Stimulated activated effector memory CD8-positive, alpha-beta T cell treated with anti-CD3 and anti-CD28 coated beads, Interleukin-12 subunit alpha, Interleukin-12 subunit beta, amount 100 ng/mL, for 72 hours (primary cell): ENCODE measurements at places on chromosomes 1 and 21.
A peak's percentile ranks its signal among the peaks of the same experiment; 100 is the strongest.

DNA sequence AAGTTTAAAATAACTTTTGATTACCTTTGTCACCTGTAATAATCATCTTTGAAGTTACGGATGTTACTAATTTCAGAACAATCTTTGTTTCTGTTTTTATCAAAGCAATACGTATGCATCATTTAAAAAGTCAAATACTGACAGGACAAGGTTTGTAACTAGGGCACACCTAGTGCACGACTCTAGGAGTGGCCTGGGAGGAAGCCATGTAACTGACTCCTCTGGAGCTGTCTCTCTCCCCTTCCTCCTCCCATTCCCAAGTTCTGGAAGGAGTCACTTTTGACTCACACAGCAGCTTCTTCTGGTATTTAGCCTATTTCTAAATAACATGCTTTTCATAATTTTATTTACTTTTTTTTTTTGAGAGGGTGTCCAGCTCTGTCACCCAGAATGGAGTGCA lies 11.8 kb upstream of the RAP1GAP start:
- DNase-seq, result no peak

GRCh38 chr1:178533121-178533946 lies 20.4 kb downstream of the TEX35 start:
- no peak for DNase-seq

DNA sequence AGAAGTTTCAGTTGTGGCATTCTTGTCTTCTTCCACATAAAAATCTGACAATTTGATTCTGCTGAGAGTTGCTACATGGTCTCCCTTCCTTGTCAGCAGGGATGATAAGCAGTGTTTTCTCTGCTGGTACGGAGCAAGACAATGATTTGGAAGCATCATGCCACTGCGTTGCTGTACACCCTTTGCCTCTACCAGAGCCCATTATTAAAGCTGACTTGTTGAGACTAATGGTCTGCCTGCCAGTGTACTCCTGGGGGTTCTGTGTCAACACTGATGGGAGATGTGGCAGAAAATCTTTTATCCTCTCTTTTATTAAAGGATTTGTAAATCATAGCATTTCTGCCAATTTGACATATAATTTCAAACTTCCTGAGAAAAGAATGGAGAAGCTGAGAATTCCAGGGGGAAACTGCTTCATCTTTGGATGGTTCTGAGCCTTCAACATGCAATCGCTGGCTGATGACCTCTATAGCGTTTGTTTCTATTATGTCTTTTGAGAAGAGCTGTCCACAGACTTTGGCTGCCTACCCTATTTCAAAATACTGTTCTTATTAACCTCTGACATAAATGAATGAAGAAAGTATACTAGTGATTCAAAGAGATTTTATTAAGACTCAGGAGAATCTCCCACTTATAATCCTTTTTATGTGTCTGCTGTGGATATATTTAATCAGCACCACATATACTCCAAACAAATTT lies 47.9 kb upstream of the DYNLT5 start:
- no peak for DNase-seq

DNA sequence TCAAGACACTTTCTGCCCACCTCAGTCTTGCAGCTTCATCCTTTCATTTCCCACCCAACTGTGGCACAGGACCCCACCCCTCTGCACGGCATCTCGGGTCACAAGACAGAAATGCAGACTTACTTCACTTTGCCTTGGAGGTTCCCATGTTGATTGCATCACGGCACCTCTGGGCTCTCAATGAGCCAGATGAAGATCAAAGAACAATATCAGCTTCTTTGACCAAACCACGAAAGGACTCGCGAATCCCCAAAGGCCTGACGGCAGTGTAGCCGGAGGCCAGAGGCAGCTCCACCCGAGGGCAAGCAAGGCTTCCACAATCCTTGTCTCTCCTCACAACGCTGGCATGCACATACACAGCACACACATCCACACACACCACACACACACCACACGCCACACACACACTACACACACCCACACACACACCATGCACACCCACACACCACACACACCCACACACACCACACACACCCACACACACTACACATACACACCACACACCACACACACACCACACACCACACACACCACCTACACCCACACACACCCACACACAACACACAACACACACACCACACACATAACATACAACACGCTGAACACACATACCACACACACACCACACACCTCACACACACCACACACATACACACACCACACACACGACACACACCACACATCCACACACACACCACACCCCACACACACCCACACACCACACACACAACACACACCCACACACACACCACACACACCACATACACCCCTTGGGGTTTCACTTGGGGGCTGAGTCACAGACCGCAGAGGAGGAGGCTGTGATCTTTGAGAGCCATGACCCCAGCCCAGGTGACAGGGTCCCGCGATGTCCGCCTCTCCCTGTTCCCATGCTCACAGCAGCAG lies 35.8 kb downstream of the UBASH3A start:
- DNase-seq, result peak; percentile 44

GRCh38 chr1:36351227-36351977 lies 28.0 kb upstream of the EVA1B start:
- no peak for DNase-seq

GRCh38 chr1:91282695-91283420 lies 121.8 kb downstream of the HFM1 start:
- peak; percentile 20 for DNase-seq

DNA sequence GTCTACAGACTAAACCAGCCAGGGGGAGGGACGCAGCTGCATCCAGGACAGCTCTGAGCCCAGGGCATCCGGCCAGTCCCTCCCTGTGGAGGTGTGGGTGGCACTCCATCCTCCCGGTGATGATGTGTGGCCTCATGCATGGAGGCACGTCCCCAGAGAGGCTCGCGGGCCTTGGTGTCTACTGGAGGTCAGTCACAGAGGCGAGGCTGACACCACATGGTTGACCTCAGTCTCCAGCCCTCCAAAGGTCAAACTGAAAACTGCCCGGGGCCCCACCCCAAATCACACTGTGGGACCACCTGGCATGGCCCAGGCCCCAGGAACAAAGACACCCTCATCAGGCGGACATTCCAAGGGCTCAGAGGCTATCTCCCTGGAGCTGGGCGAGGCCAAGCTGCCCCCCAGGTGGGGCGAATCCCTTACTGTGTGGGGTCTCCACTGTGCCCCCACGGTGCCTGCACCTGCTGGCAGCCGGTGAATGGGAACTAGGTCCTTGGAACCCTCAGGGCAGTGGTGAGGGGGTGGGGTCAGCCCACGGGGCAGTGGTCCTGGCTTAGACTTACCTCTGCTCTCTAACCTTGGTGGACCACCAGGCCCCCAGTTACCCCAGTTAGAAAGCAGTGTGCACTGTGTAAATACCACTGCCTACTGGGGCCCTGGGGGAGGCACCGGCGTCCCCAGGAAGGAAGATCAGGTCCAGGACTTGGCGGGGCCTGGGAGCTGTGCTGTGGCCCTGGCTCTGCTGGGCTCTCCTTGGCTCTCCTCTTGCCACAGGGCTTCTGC lies 49.1 kb downstream of the TRPM2 start:
- no peak for DNase-seq

DNA sequence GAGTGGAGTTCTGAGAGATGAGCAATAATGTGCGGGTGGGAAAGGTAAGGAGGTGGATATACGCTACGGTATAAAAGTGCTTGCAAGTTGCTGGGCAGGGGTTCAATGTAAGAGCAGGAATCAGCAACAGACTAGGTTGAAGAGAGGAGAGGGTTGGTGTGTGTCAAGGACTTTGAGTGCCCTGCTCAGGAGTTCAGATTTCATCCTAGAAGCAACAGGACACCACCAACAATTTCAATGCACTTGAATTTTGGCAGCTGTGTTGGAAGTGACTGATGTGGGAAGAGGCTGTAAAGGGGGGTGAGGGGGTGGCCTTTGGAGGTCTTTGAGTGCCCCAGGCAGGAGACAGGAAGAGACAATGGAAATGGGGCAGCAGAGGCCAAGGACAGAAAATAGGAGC lies 57.3 kb downstream of the RHOU start:
- DNase-seq, result no peak

DNA sequence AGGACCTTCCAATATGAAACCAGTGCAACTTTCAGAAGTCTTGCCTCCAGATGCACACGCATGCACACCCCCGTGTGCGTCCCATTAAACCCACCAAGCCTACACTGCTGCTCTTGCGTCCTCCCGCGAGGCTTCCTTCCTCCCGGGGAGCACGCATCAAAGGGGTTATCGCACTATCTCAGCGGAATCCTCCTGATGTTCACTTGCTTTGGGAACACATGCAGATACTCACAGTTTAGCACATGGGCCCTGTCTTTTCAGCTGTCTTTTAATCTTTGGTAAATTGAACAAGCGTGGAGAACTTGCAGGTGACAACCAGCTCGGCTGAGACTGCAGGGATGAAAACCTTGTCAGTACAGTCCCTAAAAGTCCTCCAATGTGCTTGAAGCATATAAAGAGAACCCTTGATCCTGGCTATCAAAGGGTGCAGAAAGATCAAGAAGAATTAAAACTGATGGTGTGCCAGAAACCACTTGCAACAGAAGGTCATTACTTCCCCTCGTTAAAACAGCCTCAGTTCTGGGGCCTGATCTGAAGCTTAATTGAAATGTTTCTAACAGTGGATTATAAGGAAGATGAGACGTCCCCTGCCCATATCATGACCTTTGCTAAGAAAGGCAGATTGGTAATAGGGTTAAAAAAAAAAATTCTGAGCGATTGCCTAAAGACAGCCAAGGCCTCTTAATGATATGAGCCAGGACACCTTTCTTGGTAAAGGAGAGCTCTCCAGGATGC lies 149.4 kb upstream of the LMO4 start:
- no peak for DNase-seq

DNA sequence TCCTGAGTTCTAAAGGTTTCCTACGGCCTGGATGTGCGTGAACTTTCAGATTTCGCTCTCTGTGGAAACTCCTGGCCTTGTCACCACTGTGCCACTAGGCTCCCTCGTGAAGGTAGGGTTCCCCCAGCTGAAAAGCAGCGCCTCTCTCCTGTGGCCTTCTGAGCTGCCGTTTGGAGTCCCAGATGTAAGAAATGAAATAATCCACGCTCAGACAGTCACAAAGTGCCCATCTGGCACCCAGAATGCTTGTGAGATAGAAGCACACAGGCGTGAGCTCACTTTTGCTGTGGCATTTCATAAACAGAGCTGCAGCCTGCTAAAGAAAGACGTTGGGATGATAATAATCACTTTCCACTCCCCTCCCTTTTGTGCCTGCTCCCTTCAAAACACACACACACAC lies 65.8 kb downstream of the LMO4 start:
- no peak for DNase-seq

DNA sequence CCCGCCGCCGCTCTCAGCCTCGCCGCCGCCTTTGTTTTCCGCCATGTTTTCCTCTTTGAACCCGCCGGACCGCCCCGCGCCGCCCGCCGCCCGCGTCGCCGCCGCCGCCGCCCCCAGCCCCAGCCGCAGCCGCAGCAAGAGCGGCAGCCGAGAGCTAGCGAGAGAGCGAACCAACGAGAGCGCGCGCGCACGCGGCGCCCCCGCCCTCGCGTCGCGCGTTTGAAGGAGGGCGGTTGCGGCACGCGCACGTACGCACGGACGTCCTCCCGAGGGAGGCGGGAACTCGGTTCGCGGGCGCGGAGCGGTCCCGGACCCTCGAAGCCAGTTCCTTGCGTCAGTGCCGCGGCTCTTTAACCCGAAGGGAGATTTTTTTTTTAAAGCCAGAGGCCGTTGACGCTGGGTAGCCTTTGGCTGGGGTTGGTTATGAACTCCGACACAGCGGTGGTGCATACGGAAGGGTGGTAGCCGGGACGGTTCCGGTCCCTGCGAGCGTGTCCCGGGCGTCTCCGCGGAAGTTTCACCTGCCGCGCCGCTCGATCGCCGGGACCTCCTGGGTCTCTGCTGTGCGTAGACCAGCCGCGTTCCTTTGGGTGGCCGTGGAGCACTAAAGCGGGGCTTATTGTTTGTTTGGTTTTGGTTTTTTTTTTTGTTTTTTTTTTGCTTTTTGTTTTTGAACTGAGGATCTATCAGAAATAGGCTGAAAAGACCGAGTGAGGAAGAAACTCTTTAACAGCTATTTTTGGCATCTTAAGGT lies at the start of gene TRIM33:
TSS of gene TRIM33 (minus strand) at position 172 of the 754 bp plus-strand sequence. CDS start at position 45, 127 bp downstream.
- DNase-seq, result peak; percentile 87

DNA sequence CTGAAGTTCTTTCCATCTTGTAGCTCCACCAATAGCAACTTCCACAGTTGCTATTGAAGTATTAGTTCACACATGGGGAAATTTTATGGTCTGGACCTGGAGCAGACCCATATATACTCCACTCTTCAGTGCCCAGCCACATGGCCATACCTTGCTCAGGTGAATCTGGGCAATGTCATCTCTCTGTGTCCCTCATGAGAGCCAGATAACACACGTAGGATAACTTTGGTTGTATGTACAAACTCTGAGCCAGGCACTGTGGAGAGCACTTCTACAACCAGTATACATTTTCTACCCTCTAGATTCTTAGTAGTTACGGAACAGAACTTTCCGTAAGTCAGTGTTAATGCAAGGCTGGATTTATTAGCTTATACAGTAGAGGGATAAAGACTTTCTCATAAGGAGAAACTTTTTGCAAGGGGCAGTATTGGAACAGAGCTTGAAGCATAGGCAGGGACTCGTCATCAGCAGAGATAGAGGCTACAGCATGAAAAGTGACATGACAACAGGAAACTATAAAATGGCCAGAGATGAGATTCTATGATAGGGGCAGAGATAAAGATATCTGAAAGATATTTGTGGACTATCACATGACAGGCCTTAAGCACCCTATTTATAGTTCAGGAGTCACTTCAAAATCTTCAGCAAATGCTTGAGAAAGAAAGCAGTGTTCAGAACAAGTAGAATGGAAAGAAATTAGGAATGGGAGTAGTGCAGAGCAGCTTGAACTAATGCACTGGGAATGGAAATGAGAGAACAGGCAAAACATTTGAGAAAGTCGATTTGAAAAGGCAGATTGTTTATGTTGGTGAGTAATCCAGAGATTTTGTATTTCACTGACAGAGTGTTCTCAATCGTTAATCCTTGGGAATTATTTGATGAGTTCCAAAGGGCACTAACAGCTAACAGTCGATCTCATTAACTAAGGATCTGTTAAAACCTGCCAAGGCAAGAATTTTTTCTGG lies 481.8 kb downstream of the USP25 start:
- no peak for DNase-seq

DNA sequence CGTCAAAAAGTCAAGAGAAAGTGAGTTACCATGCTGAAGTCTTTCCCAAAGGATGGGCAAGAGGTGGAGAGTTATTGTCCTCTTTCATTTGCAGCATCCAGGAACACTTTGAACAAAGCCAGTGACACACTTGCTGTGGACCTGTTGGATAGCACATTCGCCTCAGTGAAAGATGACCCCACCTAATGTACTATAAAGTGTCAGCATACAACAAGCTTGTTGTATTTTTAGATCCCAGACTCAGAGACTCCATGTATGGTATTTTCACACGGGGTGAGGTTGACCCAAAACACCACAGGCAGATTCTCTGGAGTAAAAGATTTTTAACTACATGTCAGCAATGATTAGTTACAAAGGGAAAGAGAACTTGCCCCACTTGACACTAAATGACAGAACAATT lies 273.8 kb downstream of the PTBP2 start:
- no peak for DNase-seq

DNA sequence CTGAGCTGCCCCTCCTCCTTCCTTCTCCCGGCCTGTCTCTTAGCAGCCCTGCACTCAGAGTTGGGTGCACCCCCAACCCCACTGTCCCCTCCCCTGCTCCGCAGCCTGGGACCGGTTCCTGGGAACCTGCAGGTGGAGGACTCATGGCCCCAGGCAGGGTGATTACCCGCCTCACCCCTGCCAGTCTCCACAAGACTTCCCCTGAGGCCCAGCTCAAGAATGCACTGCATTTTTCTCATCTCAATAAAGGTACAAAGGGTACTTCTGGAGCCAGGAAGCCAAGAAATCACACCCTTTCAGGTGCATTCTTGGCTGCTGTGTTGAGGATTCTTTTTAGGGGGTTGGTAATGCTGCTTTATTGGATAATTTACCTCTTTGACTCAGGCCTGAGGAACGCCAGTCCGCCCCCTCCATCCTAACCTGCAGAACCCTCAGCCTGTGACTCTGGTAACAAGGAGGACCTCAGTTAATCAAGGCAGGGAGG lies 126.3 kb upstream of the TMPRSS2 start:
- no peak for DNase-seq
